ENCODE measurements at places on chromosomes 16 and 17.

- DNase-seq = peak; percentile 54
Measured at GRCh38 chr17:2393174-2393953, 7.5 kb downstream of the MNT start.

GRCh38 chr17:13329421-13329820, 272.3 kb downstream of the HS3ST3A1 start:
- no peak for DNase-seq

DNA sequence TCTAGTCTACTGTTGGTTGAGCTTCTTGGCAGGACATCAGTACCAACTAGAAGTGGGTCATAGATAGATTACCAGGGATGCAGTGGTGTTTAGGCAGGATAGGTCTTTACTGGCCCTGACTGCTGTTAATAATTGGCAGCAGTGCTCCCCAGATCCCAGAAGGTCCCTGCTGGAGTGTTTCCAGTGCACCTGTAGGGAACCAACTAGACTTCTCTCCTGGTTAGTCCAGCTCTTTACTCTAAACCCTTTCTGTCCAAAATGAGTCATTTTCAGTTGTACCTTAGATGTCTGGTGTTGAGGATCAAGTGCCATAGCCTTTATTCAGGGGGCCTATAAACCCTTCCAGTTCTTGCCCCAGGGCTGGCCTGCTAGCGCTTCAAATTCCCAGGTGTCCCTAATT, 8.7 kb downstream of the POLR2C start:
- no peak for DNase-seq

DNA sequence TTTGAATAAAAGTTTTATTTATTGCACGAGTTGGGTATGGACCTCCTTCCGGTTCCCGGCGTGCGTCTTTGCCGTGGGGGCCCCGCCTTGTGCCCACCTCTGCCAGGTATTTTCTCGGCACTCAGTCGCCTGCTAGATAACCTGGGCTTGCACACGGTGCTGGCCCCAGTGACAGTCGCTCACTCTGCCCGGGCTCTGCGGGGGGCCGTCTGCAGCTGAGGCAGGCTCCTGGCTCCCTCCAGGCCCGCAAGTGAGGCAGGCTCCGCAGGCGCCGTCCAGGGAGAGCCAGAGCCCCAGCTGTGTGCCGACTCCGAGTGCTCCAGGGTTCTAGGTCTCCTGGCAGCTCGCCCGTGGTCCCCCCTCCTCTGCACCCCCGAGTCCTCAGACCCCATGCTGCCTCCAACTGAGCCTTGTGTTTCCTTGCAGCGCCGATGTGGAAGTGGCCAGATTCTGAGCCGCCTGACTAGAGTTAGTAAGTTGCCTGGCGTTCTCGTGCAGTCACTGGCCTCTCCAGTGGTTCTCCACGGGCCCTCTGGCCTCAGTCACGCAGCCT, 54.7 kb upstream of the PVALEF start:
- DNase-seq = no peak

- no peak for DNase-seq
Measured at GRCh38 chr17:2435862-2436261, 35.0 kb upstream of the MNT start.

GRCh38 chr17:51909971-51910370, 248.5 kb downstream of the CA10 start:
- no peak for DNase-seq

DNA sequence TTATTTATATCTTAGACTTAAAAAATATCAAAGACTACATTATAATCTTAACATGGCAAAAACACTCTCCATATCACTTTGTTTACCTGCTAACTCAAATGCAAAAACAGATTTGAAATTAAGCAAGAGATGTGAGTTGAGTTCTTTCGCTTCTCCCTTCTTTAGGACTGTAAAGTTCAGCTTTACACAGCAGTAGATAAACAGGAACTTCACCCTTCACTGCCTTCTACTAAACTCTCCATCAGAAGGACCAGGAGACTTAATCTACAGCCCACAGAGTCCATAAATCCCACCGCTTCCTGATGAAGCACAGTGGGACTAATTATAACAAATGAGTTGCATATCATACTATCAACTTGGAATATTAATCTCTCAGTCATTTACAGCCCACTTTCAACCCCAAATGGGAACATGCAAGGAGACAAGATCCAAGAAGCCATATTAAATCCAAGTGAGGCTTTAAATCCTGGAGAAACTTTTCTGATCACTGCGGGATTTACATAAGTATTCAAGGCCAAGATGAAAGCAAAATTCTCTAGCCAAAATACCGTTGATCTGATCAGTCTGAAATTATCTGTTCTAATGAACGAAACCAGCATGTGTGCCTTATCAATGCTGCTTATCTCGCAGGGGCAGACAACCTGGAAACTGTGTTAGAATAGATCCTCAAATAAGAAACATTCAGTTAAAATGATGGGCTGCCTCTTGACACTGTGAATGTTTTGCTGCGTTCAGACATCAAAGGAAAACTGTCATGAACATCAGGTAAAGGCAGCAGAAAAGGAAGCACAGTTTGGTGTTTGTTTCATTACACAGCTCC, 1.6 kb downstream of the AMFR start:
- no peak for DNase-seq

- no peak for DNase-seq
Measured at GRCh38 chr16:50879873-50880695, 138.2 kb downstream of the CYLD start.

- no peak for DNase-seq
Measured at GRCh38 chr16:72549878-72550277, 377.9 kb upstream of the PMFBP1 start.

- no peak for DNase-seq
Measured at GRCh38 chr17:47660064-47660492, 10.4 kb downstream of the KPNB1 start.

DNA sequence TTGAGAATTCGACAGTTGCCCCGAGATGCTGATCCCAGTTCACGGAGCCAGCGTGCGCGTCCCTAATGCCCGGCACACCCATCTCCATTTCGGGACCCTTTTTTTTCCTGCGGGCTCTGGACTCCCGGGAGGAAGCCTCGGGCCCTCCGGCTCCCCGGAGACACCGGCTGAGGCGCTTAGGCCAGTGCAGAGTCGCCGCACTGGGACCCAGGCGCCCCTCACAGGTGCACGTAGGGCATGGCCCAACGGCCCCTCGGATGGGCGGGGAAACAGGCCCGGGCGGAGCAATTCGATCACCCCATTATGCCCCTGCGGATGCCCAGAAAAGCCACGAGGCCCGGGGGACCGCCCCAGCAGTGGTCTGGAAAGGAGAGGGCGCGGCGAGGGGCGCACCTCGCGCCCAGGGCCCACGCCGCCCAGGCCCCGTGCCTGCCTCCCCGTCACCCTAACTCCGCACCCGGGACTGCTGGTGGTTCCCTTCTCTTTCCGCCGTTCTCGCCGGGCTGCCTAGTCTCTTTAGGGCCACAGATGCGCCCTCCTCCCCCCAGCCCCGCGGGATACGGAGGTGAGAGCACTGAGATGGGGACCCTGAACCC, 18.5 kb upstream of the ZFHX3 start:
- DNase-seq = no peak

DNA sequence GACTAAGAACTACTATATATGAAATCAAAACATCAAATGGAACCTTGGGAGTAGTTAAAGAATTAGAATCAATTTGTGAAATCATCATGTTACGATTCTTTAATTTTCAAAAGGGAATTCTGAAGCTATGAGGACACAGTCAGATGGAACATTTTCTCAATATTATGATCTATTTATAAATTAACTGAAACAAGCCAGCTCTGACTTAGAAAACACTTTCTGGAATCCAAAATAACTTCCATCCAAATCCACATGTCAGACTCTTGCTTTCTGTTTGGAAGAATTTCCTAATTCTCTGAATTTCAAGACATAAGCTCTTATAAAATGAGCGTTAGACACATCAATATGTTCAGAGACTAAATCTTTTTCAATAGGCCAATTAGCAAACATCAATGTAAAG, 737.7 kb upstream of the SOX9 start:
- DNase-seq = no peak

DNA sequence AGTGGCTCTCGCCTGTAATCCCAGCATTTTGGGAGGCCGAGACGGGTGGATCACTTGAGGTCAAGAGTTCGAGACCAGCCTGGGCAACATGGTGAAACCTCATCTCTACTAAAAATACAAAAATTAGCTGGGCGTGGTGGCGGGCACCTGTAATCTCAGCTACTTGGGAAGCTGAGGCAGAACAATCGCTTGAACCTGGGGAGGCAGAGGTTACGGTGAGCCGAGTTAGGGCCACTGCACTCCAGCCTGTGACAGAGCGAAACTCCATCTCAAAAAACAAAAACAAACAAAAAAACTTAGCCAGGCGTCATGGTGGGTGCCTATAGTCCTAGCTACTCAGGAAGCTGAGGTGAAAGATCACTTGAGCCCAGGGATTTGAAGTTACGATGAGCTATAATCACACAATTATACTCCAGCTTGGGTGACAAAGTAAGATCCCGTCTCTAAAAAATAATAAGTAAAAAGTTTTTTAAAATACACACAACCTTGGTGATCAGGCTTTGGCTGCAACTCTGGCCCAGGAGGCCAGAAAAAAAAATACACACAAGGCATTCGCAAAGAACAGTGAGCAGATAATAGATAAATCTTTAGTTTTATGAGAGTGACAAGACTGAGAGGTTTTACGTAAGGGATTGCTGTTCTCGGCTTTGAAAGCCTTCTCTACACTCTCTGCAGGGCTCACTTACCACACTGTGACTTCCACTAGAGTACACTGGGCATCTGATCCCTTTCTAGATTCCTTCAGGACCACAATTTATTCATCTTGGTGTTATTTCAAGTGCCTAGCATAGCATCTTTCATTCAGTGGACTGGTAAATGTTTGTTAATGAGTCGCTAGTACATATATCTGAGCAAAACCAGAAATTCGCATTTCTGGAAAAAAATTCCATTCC, 5.9 kb downstream of the GSPT1 start:
- DNase-seq = peak; percentile 78

GRCh38 chr16:27906883-27907282, 156.6 kb downstream of the GSG1L start:
- DNase-seq = no peak

DNA sequence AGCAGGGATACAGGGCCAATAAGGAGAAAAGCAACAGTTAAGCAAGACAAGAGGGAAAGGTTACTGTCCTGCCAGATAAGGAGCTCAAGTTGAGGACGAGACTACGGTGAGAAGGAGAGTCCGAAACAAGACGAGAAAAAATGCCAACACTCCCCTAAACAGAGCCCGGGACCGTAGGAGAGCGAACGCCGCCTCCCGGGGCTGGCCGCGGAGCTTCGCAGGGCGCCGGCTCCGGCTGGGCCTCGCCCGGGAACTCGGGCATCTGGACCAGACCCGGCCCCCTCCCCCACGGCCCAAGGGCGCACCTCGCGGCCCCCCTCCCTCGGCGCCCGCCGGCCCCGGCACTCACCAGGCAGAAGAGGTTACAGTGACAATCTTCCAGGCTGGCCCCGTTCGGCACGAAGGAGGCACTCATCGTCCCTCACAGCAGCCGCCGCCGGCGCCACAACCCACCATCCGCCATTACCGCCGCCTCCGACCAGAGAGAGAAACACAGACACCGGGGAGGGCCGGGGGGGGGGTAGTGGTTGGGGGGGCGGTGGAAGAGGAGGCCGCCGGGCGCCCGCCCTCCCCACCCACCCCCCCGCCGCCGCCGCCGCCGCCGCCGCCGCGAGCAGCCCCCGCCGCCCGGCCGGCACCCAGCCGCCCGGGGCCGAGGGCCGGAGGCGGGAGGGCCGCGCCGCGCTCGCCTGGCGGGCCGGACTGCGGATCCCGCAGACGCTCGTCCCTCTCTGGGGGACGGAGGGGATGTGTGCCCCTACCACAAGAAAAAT, at the start of gene MED13:
MED13 (minus strand) TSS at position 488 of the 773 bp plus-strand sequence; CDS start at position 415, 73 bp downstream.
- no peak for DNase-seq

DNA sequence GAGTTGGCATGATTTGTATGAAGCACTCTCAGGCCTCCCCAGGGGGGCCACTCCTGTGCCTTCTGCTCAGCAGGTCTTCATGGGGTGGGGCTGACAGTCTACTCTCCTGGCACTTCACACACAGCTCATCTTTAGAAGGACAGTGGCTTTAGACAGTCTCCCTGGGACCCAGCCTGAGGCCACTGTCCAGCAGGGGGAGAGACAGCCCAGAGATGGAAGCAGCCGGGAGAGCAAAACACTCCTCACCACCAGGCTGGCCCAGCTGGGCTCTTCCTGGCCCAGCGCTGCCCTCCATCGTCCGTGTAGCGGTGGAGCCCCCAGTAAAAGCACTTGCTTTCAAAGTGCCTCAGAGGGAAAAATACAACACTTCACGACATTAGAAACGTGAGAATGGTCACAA, 62.0 kb upstream of the CRHR1 start:
- DNase-seq = no peak

DNA sequence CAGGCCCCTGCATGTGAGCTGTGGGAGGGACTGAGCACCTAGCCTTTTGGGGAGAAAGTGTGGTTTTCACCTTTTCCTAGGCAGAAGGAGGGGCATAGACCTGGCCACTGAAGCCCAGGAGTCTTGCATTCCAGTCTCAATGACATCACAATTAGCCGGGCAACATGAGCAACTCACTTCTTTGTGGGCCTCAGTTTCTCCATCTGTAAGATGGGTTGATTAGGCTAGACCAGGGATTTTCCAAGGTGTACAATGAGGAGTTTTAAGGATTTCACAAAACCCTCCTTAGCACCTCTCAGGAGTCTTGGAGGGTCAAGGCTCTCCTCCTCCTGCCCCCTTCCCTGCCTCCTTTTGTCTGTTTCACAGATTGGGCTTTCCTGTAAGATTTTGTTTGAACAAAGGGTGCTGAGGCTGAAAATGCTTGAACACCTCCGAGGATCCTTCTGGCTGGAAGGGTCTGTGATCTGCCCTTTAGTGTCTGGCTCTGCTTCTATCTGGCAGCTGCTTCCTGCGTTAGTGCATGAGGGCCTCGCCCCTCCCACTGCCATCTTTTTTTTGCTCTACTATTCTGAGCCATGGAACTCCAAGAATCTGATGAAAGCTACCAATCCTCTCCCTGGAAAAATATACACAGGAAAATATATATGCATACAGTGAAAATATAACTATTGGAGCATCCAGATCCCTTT, 52.4 kb upstream of the ETV4 start:
- no peak for DNase-seq

DNA sequence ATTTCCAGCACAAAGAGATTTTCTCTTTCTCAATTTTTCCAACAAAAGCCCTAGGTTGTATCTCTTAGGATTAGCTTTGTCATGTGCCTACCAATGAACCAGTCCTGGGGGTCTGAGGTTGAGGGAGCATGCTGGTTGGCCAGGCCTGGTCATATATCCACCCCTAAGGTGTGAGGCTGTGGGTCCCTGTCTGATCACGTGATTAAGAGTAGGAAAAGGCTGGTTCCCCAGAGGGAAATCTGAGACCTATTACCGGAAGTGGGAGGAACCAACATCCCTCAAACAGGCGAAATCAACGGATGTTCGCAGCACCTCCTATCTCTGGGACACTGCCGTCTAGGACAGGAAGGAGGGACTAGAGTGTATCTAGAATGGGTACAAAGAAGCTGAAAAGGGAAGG, 185.7 kb upstream of the IRX5 start:
- no peak for DNase-seq

DNA sequence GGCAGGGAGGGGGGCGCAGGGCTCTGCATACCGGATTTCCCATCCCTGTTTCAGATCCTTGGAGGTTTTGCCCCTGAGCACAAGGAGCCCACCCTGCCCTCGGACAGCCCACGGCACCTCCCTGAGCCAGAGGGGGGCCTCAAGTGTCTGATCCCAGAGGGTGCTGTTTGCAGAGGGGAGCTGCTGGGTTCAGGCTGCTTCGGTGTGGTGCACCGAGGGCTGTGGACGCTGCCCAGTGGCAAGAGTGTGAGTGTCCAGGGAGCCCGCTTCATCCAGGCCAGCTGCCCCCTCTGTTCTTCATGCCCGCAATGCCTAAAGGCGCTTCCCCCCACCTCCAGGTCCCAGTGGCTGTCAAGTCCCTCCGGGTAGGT, 2.5 kb downstream of the TNK1 start:
- no peak for DNase-seq
